Fibroblast of skin of abdomen (primary cell): ENCODE measurements at places on chromosomes 5 and 9.

GRCh38 chr9:77588271-77588937, 59.7 kb downstream of the GNA14 start:
- DNase-seq: peak; percentile 95

DNA sequence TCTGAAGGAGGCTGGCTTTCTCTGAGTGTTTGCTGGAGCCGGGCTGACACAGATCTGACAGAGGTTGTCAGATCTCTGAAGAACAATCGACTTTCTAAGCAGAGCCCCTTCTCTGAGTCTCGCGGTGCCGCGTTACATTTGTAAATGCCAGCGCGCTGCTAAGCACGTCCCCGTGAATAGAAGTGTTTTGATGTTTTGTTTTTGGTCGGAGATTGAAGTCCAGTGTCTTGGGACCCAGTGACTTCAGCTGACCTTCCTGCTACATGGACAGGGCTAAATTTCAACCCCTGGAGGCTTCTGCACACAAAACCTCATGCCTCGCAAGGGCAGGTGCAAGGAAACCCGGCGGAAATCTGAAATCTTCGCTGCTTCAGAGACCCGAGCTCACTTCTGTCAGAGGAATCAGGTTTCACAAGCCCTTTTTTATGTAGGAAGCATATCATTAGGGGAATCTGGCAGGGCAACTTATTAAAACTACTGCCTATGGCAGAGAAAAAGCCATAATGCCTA, 27.2 kb downstream of the NEUROG1 start:
- no peak for DNase-seq

GRCh38 chr5:119353686-119354366, 2.0 kb upstream of the TNFAIP8 start:
- DNase-seq: no peak

GRCh38 chr9:83154821-83155220, 91.9 kb upstream of the RASEF start:
- no peak for DNase-seq

GRCh38 chr9:107883496-107884124, 394.0 kb upstream of the KLF4 start:
- DNase-seq: no peak

DNA sequence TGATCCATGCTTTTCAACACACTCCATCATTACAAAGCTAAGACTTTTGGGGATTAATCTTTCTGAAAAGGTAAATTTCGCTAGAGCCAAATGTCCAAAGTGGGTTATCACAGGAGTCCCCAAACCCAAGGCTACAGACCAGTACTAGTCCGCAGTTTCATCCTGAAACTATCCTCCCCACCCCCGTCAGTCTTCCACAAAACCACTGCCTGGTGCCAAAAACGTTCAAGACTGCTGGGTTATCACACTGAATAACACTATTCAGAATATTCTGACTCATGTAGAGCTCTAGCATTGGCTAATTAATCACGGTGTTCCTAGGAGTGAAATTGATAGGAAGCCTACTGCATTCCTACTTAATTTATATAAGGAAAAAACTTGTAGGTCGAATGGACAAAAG, 24.7 kb downstream of the ERP44 start:
- no peak for DNase-seq

DNA sequence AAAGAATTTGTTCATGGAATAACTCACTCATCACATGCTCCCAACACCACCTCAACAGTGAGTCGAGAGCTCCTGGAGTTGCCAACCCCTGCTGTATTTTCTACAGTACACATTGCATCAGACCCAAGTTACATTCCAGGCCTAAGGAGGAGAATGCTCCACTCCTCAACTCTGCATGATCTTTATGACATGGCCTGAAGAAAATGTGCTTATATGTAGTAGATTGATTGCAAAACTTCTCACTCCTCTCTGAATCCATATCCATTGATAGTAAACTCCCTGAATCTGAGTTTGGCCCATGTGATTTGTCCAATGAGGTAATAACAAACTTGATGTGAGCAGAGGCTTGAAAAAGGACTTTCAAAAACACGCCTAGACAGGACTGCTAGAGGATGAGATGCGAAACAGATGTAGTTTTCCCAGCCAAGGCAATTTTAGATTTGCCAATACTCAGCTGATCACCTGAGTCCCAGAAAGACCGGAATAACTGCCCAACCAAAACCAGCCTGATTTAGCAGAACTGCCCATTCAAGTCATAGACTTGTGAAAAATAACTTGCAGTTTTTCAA, 29.0 kb upstream of the PAPPA start:
- peak; percentile 83 for DNase-seq

DNA sequence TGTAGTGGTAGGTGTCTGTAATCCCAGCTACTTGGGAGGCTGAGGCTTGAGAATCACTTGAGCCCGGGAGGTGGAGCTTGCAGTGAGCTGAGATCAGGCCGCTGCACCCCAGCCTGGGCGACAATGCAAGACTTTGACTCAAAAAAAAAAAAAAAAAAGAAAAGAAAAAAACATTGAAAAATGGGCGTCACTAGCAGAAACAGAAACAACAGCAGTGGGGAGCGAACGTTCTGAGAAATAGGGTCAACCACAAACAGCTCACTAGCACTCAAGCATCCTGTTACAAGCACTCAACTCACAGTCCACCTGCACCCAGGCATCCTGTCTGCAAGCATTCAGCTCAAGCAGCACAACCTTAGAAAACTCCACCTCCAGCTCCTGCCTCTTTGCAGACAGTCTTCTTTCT, 17.2 kb downstream of the TRIM14 start:
- DNase-seq: no peak

DNA sequence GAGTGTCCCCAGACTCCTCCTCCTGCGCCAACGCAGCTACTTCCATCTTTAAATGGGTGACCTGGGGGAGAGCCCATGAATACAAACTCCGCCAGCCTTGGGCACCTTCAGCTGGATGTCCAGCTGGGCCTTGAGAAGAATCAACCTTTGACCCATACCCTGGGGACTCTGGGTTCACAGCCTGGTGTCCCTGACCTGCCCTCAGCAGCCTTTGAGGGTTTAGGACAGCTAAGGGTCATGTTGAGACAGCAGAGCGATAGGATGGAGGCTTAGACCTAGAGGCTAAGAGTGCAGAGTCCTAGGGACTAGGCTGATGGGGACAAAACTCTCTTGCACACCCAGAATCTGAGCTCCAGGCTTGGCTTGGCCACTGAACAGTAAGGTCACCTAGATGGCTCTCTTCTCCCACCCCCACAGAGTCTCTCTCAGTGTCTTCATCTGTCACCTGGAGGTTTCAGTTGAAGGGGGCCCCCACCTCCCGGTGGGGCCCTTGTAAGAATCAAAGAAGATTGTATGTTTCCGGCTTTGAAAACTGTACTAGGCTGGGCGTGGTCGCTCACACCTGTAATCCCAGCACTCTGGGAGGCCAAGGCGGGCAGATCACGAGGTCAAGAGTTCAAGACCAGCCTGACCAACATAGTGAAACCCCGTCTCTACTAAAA, 6.7 kb upstream of the AQP3 start:
- no peak for DNase-seq

DNA sequence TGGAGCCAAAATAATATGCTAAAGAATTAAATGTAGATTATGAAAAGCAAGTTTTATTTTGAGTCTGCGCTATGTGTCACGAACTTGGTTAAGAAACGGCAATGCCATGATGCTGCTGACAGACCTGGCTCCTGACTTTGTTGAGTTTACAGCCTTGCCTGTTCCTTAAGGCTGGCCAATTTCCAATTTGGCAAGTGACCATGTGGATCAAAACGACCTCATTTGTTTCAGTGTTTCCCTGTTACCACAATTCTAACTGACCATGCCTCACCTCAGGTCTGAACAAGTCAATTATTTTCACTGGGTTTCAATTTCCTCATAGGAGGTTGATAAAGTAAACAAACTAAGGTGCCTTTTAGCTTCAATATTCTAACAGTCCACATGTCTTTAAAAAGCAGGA, 461.4 kb downstream of the ZNF608 start:
- no peak for DNase-seq

DNA sequence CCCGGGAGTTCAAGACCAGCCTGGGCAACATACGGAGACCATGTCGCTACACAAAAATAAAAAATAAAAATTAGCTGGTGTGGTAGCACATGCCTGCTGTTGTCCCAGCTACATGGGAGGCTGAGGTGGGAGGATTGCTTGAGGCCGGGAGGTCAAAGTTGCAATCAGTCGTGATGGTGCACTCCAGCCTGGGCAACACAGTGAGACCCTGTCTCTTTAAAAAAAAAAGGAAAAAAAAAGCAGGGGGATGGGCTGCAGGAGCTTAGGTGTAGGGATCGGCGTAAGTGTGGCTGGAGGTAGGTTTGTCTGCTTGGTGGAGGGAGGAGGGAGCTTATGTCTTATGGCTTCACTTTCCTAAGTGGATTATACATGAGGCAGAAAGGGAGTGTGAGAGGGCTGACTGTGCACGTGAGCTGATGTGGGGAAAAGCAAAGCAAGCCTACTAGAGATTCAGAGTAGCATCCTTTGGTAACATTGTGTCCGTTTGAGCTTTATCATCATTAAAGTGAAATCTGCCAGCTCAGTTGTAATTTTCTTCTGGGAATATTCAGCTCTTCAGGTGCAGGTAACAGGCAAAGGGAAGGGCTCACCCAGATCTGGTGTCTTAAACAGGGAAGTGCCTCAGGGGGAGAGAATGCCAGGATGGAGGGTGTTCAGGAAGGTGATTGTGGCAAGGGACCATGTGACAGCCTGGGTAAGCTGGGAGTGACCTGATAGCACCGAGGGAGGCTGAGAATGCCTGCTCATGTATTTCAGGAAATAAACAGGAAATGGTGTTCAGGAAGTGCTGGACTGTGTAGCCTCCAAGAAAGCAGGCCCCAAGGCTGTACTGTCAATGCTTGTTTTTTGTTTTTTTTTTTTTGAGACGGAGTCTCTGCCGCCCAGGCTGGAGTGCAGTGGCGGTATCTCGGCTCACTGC, 17.6 kb upstream of the SETX start:
- no peak for DNase-seq

GRCh38 chr9:19271081-19271480, 40.6 kb downstream of the DENND4C start:
- DNase-seq: no peak

DNA sequence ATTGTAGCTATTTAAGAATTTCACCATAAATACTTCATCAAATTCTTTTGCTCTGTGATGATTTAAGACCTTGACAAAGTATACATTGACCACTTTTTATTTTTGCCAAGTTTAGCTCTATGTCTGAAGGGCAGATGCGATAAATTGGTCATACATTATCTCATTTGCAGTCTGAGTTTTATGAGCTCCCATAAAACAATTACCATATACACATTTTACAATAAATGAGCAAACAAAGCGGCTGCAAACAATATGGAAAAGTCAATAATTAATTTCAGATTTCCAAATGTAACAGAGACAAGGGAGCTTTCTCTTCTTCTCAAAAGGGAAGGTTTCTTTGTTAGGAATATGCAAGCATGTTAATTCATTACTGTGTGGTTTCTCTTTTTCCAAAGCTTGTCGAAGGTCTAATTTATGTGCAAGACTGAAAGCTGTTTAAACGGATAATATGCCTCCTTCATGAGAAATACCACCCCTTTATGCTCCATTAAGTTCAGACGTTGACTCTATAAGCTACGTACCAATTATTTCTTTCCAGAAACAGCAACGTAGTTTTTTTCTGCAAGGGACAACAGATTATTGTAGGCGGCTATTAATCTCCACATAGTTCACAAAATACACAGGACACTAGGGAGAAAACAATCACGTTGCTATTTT, 7.0 kb upstream of the IZUMO3 start:
- peak; percentile 4 for DNase-seq

GRCh38 chr9:90872835-90873294, 71.2 kb downstream of the SYK start:
- peak; percentile 9 for DNase-seq

DNA sequence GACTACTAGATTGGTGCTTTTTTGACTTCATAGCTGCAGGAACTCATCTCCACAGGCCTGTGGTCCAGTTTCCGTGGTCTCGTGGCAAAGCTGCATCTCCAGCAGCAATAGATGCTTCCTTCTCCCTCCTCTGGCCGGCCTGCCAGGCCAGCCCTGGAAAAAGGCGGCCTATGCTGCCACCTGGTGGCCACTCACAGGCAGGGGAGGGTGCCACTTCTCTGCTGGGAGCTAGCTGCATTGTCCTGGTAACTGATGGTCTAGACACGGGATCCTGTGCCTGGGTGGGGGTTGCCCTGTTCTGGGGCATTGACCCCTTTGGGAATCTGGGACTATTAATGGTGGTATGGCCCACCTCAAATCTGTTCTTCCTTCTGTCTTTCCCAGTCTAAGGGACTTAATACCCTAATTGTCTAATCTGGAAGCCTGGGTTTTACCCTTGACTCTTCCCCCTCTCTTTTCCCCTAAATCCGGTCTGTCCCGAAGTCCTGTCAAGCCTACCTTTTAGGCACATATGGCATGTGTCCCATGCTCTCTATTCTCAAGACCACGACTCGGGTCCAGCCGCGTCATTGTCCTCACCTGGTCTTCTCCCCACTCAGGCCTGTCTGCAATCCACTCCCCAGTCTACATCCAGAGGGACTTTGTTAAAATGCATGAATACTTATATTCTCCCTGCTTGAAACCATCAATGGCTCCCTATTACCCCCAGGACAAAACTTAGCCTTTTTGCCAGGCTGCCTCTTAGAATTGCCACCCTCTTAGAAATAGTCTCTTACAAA, 20.1 kb upstream of the PTGS1 start:
- DNase-seq: peak; percentile 62

DNA sequence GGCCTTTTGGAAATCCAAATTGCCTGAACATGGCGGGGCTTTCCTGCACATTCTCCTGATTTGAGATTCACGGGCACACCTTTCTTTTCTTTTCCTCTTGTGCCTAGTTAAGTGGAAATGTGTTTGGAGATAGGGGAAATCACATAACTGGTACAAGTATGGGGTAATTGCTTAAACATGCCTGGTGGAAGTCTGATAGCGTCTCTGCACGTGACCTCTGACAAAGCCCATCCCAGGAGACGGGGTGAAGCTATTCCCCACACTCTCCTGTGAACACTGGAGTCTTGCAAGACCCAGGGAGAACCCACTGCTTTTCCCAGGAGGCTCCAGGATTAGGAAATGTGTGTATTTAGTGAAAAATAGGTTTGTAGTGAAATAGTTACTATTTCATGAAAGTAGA, 2.9 kb upstream of the REEP2 start:
- DNase-seq: no peak
